Activated CD4-positive, alpha-beta T cell treated with anti-CD3 and anti-CD28 coated beads for 1 hour (primary cell): ENCODE measurements at places on chromosomes 16 and 17.

- no peak for DNase-seq
Observed at GRCh38 chr17:63033142-63033541, 67.1 kb downstream of the TANC2 start.

DNA sequence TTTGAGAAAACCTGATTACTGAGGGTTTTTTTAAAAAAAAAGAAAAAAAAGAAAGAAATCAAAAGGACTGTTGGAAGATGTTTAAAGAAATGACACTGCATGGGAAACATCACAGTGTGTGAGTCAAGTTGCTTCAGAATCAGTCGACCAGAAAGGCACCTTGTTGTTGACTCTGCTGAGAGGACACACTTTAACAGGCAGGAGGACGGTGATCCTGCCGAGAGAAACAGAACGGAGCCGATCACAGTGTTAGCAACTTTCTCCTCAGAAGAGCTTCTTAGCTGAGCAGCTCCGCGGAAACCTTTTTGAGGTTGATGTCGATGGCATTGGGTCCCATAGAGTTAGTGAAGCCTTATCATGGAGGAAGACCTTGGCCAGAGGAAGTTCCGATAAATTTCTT, 538.7 kb downstream of the RBFOX1 start:
- DNase-seq = no peak

GRCh38 chr16:57693550-57693949, 1.1 kb upstream of the DRC7 start:
- DNase-seq = no peak

DNA sequence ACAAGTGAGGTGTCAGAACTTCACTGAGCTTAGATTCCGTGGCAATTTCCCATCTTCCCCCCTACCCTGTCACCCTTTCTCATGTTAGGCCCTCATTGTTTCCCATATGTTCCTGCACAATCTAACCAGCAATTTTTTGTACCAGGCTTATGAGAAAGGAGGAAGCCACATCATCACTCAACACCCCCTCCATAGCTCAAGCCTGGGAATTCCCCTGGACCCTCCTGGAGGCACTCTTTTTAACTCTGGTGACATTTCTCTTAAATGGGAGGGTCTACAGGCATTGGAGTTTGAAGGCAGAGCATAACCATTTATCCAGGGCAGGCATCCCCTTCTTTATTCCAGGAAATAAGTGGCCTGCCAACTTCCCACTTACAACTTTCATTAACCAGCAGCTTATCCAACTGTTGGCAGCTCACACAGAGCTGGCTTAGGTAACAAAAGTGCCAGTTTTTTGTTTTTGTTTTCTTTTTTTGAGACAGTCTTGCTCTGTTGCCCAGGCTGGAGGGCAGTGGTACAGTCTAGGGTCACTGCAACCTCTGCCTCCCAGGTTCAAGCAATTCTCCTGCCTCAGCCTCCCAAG, 10.4 kb upstream of the GLG1 start:
- no peak for DNase-seq

- no peak for DNase-seq
Observed at GRCh38 chr16:64534180-64534780, 587.6 kb downstream of the CDH11 start.

- DNase-seq = no peak
Observed at GRCh38 chr17:32565401-32565800, 78.6 kb downstream of the CDK5R1 start.

- DNase-seq = no peak
Observed at GRCh38 chr16:64182985-64183384, 938.9 kb downstream of the CDH11 start.

- no peak for DNase-seq
Observed at GRCh38 chr17:81191116-81191515, 25.1 kb upstream of the AATK start.

- no peak for DNase-seq
Observed at GRCh38 chr17:77315551-77316190, 174.9 kb downstream of the SEC14L1 start.

DNA sequence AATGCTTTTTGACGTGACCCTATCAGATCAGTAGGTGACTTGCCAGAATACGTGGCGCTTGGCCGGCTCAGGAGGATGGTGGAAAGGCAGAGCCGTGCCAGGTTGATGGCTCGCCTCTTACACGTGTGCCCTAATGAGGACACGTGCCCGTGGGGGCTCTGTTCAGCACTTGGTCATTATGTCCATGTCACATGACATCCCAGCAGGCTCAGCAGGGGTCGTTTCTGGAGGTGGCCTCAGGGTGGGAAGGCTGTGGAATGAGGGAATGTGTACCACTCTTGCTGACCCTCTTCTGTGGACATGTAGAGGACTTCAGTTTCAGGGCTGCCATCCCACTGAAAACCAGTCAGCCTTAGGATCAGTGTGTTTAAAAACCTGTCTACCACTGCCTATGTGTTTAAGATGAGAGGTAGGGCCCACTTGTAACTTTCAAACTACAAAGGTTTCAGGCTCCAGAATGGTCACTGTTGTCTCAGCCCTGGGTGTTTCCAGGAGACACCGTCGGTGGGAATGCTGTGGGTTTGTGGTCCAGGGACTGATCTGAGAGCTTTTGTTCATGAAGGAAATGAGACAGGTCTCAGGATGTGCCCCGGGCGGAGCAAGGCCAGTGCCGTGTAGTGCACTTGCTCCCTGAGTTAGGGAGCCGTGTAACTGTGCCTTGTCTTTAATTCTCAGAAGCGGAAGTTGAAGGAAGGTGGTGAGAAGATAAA, 12.1 kb downstream of the UBN1 start:
- no peak for DNase-seq

DNA sequence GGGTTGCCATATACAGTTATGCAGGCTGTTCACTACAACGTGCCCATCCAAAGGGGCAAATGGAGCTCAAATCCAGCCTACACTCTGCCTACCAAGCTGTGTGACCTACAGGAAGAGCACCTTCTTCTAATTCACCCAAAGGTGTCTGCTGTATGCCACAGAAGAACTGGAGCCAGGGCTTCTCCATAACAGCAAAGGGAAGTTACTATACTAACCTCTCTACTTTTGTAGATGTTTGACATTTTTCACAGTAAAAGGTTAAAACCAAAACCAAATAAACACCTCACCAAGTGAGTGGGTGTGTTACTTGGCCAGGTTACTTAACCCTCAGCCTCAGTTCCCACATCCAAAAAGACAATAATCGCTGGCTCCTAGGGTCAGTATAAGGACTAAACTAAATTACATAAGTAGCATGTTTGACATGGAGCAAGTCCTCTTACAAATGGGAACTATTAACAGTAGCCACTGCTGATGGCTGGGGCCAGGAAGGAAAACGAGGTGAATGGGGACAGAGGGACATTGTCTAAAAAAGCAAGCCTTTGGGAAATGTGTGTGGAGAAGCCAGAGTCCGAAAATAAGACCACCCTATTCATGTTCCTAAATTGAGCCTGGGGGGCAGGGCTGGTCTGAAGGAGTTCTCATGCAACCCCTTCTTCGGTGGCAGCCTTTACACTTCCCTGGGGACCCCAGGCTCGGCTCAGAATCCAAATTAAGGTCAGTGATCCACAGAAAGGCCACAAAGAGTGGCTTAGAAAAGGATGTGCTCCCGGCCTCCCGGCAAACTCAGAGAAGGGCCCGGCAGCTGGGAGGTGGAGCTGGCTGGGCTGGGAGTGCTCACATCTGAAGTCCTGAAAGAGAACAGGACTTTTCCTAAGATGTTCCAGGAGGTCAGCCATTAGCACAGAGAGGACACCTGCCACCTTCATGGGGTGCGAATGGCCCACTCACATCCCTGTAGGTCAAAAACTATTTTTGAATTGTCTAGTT, 13.5 kb downstream of the CUEDC1 start:
- DNase-seq = no peak

DNA sequence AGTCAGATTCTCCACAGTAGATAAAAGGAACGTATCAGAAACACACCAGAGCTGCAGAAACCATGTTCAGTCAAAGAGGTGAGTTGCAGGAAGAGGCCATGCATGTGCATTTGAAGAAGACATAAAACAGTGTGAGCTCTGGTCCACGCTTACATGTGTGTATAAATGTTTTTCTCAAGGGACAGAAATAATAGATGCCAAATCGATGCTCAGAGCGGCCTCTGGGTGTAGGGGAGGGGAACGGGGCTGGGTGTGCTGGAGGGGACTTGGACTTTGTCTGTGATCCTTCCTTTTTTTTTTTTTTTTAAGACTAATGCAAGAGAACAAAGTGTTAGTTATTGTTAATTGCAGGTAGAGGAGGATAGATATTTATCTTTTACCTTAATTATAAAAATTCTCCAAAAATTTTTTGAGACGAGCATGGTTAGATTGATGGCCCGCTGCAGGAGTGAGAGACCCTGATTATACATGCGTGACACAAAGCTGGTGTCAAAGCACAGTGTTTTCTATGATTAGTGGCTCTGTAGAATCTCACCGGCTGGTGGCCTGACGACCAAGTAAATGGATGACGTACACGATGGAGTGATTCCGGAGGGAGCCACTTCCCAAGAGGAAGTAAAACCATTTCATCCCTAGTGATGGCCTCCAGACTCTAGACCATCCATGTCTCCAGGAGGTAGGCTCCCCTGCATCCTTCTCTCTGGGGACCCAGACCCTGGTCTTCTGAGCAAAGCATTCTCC, 240.2 kb downstream of the ENGASE start:
- no peak for DNase-seq

- DNase-seq = no peak
Observed at GRCh38 chr16:77250400-77250799, 51.2 kb downstream of the SYCE1L start.

DNA sequence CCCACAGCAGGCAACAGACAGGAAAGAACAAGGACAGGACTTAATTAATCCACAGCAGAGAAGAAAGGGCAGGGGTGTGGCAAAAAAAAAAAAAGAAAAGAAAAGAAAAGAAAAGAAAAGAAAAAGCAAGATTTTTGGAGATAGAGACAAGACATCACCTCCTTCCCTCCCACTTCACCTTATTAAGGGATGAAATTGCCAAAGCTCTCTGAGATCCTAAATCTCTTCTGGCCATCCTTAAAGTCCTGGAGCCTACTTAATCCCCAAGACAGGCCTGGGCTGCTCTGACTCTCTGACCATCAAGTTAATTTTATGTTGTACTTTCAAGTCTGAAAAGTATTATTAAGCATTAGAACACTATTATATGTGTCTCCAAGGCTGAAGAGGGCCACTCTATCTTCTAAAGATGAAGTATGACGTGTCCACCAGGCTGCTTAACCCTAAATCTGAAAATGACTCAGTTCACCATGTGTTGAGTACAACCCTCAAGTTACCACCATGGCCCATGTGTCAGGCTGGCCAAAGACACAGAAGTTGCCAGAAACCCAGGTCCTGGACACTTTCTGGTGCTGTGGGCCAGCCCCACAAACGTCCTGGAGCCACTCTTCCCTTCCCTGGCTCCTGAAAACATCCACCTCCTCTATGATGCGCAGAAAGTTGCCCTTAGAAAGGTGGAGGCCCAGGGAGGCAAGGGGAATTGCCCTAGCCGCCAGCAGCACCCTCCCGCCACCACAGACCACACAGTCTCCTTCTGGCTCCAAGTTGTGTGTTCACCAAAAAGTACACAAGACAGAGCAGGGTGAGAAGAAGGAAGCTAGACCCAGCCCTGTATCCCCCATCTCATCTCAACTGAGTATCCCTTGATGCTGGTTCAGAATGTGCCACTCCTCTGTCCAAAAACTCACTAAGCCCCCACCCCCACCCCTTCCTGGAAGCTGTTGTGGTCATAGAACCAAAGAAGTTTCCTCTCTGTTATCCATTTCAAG, 2.7 kb downstream of the SOCS1 start:
- DNase-seq = no peak

DNA sequence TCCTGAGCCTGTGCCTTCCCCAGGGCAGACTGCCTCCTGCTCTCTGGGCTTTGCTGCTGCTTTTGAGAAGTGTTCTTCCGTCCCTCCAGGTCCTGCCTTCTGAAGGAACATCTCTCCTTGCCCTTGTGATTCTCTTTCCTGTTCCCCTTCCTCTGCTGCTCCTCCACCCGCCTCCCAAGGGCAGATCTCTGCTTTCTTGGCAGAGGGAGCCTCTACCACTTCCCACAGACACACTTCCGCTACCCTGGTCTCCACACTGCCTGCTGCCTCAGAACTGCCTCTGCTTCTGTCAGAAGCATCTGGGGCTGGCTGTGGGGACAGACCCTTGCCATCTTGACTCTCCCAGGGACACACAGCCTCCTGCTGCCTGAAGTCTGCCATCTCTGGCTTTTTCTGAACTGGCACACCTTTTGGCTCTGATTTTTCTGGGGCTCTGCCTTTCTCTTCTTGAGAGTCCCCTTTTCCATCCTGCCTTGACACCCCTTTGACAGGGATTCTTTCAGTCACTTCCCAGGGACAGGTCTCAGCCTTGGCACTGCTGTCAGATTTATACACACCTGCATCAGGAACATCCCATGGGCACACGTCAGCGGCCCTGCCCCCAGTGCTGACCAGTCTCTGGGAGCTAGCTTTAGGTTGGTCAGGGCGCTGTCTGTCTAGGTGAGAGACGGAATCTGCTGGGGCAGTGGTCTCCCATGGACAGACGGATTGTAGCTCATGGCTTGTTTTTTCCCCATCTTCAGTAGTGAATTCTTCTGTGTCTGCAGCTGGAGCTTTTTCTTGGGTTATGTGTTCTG, 16.6 kb downstream of the GPR179 start:
- DNase-seq = no peak

DNA sequence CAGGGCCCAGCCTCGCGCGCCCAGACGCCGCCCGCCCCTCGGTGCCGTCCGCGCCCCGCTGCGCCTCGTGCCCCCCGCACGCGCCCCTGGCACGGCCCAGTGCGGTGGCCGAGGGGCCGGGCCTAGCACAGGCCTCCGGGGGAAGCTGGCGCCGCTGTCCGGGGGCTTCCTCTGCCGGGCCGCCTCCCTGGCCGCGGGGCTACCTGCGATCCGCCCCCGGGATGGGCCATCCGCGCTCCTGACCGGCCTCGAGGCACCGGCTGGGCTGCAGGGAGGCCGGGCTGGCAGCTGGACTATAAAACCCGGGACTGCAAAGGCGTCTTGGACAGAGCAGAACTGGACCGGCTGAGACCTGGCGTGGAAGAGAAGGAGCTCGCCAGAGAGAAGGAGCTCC, 783 bp downstream of the BHLHA9 start:
- DNase-seq = no peak

DNA sequence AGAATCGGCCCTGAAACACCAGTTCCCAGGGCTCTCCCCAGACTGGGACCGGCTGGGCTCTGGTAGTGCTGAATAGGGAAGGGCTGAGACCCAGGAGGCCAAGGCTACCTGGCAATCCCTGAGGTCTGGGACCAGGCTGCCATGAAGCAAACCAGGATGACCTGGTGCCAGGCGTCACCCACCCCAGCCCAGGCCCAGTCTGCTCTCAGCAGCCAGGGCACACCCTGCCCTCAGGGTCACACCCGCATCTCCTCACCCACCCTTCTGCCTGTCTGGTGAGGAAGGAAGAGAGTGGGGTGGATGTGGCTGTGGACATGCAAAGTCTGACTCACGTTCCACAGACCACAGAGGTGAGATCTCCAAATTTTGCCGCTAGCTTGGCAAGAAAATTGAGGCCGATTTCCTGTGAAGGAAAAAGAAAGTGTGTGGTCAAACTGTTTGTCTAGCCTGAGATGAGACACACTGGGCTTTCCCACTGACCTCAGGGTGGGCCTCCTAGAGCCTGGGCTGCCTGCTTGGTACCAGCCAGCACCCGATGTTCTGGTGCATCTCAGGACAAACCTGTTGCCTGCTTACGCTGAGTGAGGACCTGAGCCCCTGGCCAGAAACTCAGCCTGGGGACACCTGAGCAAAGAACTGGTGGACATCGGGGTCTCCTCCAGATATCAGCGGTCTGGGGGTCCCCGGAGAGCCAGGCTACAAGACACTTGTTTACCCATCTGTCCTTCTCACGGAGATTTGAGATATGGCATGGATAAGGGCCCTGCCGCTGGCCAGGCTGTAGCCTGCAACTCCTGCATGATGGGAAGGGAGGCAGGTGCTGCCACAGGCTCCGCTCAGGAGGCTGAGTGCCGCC, 6.3 kb upstream of the RAB37 start:
- no peak for DNase-seq

GRCh38 chr17:17557796-17558195, 33.7 kb downstream of the PEMT start:
- DNase-seq = no peak
